ENCODE measurements at places on chromosomes 6 and 20.

DNA sequence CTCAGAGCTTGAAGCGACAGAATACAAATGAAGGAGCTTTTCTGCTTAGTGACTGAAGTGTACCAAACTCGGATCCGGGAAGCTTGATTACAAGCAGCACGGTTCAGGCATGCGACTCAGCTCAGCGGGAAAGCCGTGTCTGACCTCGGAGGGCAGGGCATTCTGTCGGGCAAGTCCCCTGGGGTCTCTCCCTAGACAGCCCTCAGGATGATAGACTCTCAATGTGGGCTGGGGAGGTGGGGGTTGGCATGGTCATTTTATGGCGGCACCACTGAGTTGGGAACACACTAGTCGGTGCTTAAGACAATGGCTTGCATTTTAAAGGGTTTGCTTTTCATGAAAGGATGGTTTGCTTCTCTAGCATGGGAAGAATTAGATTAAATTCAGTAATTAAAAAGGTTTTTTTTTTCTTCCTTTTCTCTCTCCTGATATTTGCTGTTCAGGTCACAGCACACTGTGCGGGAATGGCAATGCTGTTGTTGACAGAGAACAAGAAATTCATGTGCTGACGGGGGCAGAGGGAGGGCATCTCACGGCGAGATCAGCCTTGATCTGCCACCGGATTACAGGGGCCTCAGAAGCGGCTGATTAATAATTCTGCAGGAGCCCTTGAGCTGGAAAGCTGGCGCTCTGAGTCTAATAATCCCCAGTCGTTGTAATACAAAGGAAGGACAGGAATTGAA is 80.7 kb upstream of the TRAF3IP2 start:
- no peak for DNase-seq

- no peak for DNase-seq
Observed at GRCh38 chr20:15242773-15243172, 905.4 kb upstream of the FLRT3 start.

DNA sequence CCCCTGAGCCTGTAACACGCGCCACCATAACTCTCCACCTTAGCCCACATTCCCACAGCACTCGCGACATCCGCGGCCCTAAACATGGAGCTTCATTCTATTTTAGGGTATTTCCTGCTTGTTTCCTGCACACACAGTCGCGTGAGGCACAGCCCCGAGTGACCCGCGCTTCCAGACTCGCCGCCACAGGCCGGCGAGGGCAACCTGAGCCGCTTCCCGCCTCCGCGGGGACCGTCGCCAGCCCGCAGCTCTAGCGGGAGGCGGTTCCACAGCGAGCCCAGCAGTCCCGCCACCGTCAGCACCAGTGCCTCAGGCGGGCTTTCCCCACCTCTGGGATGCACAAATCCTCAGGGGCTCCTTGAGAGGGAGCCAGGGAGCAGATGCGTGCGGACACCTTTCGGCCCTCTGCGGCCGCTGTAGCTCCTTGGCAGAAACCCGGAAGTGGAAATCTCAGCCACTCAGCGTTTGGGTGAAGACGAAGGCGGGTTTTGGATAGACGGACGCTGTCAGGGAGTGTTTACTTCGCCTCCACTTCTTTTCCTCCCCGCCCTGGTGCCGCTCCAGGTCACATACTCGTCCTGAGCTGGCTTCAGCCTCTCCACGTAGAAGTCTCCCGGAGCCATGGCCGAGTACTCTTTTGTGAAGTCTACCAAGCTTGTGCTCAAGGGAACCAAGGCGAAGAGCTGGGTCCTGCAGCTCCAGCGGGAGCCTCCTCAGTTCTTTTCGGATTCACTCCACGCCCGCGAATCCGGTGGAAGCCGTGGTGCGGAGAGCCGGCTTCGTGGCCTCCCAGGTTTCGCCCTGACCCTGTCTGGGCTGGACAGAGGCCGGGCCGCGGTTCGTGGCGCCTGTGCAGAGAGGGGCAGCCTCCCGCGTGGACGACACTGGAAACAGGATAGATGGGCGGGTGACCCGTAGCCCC is 2177.4 kb upstream of the DEFB115 start:
- DNase-seq = no peak

DNA sequence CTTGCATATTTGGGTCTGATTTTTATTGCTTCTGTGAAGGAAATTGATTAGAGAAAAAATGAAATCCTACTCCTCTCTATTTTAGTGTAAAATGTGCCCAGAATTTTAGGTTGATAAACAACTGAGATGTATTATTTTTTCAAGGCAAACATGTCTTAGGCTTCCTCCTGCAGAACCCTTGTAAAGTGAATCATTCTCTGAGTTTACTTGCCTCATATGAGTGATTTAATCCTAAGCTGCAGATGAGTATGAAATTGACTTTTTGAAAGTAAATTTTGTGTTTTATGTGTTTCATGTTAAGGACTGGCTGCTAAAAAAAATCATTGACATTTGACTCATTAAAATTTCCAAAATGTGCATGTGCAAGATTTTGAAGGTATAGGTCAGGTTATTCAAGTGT is 138.5 kb upstream of the PHACTR1 start:
- DNase-seq = no peak

DNA sequence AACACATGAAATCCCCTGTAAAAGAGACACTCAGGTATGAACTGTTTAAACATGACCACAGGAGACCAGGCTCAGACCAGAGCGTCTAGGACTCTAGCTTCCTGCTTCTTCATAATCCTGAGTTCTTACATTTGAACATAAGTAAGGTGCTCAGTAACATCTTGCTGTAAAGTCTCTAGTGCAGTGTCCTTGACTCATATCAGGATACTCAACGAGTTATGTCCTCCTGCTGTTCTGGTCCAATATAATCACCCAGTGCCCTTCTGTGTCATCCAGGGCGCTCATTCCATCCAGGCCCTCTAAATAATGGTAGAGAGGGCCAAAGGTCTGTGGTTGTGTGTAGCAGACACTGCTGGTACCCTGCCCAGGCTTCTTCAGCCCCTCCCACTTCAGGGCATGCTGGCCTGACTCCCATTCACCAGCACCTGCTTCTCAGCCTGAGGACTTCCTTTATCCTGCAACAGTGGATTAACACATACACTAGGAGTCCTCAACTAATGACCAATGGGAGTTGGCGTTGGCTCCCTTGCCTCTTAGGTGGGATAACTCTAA is 66.8 kb upstream of the MOCS1 start:
- DNase-seq = no peak

DNA sequence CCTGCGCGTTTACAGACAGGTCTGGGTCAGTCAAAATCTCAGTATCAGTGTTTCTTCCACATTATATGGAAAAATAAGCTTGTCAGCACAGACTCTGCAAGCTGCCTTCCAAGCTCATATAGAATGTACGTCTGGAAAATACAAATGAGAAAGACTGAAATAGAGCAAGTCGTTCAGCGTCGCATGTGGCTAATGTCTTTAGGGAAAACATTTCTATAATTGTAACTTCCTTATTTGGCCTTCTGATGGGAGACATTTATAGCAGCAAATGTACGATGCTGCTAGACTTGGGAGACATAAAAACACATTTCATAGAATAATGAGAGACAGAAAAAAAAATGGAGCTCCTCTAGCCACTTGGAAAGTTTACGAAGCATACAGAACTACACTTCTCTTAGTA is 122.2 kb downstream of the KIF16B start:
- no peak for DNase-seq

GRCh38 chr6:81939766-81940165 is 187.3 kb upstream of the TENT5A start:
- peak; percentile 9 for DNase-seq

GRCh38 chr6:143097224-143097795 is 36.6 kb downstream of the AIG1 start:
- DNase-seq = no peak

- DNase-seq = no peak
Observed at GRCh38 chr6:50966986-50967385, 148.3 kb downstream of the TFAP2B start.
